ENCODE measurements at places on chromosomes 2 and 18.

DNA sequence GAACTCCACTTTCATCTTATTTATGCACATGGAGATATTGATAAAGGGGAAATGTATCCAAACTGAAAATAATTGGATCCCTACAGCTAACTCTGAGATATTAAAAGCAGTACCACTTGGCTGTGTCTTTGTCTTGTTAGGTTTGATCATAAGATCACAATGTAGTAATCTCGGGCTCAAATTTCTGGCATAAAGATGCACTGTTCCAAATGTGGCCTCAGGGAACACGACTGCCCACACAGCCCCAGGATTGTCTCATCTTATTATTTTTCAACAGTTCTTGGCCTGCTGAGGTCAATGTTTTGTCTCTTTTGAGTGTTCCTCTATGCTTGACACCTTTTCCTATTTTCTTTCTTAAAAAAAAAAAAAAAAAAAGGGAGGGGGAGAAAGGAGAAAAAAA, 114.1 kb downstream of the GBX2 start:
- DNase-seq: no peak

DNA sequence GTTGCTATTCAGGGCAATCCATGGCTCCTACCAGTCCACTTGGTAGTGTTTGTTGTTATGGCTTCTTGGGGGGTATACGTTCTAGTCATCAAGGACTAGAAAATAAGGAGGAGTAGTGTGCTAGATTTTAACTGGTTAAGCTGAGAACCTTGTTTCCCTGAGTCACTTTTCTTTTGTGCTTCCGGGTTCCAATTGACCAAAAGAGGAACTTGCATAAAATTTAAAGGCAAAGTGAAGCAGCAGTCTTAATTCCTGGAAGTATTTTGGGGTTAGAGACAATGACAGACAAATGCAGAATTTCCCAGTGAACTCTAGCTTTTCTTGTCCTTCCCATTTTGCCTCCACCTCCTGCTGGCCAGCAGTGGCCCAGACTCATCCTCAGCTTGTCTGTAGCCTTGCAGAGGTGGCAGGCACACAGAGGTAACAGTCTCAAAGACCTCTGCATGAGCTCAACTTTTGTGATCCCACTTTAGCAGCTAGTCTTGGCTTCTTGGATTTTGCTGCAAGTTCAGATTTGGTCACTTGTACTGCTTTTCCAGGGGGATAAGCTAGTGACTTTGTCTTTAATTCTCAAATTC, 1105.8 kb upstream of the NXPH2 start:
- no peak for DNase-seq

- no peak for DNase-seq
Measured at GRCh38 chr18:76233876-76234675, 261.0 kb downstream of the ZNF516 start.

DNA sequence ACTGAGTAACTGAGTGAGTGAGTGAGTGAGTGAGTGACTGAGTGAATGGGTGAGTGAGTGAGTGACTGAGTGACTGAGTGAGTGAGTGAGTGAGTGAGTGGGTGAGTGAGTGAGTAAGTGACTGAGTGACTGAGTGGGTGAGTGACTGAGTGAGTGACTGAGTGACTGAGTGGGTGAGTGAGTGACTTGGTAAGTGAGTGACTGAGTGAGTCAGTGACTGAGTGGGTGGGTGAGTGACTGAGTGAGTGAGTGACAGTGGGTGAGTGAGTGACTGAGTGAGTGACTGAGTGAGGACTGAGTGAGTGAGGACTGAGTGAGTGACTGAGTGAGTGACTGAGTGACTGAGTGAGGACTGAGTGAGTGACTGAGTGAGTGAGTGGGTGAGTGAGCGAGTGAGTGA, 13.9 kb downstream of the MAL start:
- no peak for DNase-seq

DNA sequence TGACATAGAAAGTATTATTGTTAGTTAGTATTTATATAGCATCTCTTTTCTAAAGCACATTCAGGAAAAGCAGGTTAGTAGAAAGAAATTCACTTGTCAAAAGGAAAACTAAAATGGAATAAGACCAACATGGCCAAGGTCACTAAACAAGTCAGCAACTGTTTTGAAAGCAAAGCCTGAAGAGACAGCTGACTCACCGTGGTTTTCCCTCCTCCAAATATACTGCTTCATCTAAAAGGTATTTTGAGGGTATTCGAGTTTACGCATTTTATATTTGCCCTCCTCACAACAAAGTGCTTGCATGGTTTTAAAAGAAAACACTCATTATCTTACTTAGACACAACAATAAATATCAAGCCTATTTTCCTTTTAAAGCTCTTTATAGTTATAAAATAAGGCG, 24.0 kb downstream of the ZNF385B start:
- DNase-seq: no peak

DNA sequence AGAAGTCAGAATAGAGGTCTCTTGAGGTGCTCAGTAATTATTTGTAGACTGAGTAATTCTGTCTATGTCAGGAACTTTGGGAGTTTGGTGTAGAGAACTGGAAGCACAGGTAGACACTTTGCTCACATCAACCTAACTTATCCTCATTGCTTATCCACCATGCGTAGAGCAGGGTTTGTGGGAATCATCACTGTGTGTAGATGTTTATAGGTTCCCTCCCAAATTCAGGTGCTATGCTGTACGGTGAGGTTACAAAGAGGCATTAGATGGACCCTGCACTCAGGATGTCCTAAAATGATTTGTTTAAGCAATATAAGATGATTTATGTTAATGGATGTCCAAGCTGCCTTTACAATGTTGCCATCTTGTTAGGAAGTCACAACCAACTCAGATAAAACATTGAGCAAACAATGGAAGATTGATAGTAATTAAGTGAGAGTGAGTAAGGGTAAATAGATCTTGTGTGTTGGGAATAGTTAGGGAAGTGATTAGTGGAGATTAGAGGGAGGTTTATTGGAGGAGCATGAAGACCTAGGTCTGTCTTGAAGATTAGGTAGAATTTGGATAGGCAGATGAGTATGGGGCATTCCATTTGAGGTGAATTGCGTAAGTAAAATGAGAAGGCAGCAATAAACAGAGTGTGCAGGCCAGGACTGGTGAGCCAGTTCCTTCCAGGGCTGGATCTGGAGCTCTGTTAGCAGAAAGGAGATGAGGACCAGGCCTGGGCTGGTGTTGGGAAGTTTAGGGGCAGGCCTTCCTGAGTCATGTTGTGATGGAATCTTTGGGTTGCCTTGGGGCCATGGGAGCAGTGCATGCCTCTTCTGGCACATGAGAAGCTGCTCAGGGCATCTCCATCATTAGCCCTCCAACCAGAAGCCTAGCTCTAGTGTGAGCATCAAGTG, 12.1 kb downstream of the EPAS1 start:
- no peak for DNase-seq

DNA sequence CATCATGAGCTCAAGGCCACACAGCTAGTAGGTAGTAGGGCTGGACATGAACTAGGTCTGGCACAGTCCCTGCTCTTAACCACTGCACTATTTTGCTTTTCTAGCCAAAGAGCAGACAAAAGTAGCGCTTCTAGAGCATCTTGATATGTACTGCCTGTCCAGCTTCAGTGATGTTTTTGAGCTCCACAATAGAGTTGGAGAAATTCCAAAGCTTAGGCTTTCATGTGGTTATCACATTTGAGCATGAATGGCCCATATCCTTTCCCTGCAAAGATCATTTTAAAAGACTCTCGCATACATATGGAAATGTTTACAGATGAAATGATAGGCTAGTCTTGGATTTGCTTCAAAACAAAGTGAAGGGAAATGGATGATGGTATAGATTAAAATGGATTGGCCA, 128.7 kb downstream of the MAP3K20 start:
- no peak for DNase-seq

- DNase-seq: no peak
Measured at GRCh38 chr18:26407736-26408601, 140.4 kb downstream of the KCTD1 start.

GRCh38 chr18:26432651-26433424, 115.5 kb downstream of the KCTD1 start:
- DNase-seq: no peak

- no peak for DNase-seq
Measured at GRCh38 chr2:52897511-52898044, 870.0 kb upstream of the CHAC2 start.

DNA sequence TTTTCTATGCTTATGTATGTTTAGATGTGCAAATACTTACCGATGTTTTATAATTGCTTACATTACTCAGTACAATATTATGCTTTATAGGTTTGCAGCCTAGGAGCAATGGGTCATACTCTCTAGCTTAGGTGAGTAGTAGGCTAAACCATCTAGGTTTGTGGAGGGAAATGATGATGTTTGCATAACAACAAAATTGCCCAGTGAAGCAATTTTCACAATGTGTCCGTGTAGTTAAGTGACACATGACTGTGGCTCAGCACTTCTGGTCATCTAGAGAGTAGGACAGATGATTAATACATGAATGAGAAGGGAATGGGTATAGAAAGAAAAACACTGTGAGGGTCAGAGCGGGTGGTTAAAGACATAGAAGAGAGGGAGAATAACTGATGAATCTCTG, 2116.2 kb upstream of the PIK3C3 start:
- no peak for DNase-seq

- no peak for DNase-seq
Measured at GRCh38 chr2:71697106-71698004, 244.0 kb downstream of the DYSF start.

- no peak for DNase-seq
Measured at GRCh38 chr2:171150694-171151285, 9.9 kb downstream of the TLK1 start.

GRCh38 chr2:69386360-69386759, 667 bp downstream of the GFPT1 start:
- no peak for DNase-seq

- no peak for DNase-seq
Measured at GRCh38 chr18:12658426-12659138, 675 bp upstream of the SPIRE1 start.

All from RCC 7860 (cell line).